ENCODE measurements at places on chromosomes 7 and 10.
A peak's percentile ranks its signal among the peaks of the same experiment; 100 is the strongest.

DNA sequence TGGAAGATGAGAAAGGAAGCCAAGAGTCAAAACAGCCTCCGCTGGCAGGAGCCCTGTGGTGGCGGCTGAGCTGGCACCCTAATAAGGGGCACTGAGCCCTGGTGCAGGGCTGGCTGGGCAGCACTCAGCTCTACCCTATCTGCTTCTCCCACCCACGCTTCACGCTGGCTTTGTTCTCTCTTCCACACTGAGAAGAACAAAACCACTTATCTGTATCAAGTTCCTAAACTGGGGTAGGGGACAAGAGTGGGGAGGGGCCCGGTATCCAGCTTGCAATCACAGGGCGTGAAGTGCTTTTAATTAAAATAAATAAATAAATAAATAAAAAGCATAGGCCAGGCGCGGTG lies 52.1 kb downstream of the FAM53B start:
- no peak for DNase-seq

DNA sequence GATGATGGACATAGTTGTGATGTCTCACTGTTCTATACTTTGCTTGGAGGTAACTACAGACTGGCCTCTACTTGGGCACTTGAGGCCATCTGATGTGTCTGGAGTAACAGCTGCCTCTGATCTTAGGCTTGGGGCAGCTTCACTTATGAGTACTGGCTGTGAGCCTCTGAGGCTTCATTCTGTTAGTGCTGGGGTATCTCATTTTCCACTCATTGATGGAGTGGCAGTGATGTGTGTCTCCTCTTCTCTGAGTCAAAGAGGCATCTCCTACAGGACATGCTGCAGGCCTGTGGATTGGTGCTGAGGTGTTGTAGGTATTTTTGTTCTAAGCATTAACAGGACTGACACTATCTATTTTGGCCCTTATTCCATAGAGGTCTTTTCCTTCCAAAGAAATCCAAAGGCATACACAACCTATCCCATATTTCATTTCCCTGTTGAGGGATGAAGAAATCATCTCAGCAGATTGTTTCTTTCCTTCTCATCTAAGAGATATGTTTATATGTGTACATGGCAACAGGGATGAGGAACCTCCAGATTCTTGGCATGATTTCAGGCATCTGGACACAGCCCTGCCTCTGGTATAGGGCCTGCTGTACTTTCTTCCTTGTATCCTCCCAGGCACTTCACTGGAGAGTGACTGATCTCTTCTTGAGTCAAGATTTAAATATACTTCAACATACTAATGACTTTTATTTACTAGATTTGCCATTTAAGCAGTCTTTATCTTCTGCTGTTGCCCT lies 65.7 kb upstream of the NOBOX start:
- DNase-seq, result no peak

- no peak for DNase-seq
Observed at GRCh38 chr7:139746652-139747051, 31.1 kb downstream of the HIPK2 start.

GRCh38 chr7:90413185-90413528 lies 9.9 kb downstream of the CLDN12 start:
- DNase-seq, result no peak

GRCh38 chr10:86956848-86957448 lies 467 bp downstream of the MMRN2 start:
- DNase-seq, result no peak

GRCh38 chr10:86960003-86960862 lies 1.8 kb downstream of the SNCG start:
- DNase-seq, result peak; percentile 42

DNA sequence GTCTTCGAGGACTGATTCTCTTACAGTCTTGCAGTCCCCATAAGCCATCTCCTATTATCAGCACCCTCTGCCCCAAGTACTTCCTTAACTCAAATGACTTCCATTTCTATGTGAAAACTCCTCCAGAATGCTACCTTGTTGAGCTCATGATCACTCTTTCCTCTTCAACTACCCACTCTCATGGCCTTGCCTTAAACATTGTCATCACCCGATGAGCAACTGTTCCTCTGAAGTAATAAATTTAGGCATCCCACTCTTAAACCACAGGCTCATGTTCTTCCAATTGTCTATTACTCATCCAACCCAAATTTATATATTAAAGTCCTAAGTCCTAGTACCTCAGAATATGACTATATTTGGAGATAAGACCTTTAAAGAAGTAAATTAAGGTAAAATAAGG lies 152.9 kb downstream of the C1GALT1 start:
- no peak for DNase-seq

GRCh38 chr7:69968969-69969556 lies 370.8 kb downstream of the AUTS2 start:
- no peak for DNase-seq

GRCh38 chr10:4623757-4624420 lies 202.1 kb upstream of the AKR1E2 start:
- no peak for DNase-seq

GRCh38 chr10:121841862-121842261 lies 86.0 kb downstream of the ATE1 start:
- no peak for DNase-seq

- no peak for DNase-seq
Observed at GRCh38 chr10:78448994-78449418, 415.3 kb downstream of the RPS24 start.

GRCh38 chr7:35258868-35259522 lies 5.1 kb upstream of the TBX20 start:
- DNase-seq, result no peak

DNA sequence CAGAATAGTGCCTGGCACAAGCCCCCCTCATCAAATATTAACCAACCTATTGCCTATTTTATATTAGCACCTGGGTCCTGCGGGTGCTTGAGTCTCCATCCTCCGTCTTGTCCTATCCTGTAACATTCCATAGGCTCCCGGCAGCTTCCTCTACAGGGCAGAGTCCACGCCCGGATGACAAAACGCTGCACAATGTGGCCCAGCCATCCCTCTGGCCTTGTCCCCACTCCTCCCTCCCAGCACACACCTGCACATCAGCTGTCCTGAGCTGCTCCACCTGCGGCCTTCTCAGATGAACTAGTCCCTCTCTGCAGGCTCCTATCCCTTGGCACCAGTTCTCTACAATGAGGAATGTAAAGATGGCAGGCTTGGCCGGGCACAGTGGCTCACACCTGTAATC lies 153.5 kb upstream of the PDE1C start:
- DNase-seq, result peak; percentile 21

DNA sequence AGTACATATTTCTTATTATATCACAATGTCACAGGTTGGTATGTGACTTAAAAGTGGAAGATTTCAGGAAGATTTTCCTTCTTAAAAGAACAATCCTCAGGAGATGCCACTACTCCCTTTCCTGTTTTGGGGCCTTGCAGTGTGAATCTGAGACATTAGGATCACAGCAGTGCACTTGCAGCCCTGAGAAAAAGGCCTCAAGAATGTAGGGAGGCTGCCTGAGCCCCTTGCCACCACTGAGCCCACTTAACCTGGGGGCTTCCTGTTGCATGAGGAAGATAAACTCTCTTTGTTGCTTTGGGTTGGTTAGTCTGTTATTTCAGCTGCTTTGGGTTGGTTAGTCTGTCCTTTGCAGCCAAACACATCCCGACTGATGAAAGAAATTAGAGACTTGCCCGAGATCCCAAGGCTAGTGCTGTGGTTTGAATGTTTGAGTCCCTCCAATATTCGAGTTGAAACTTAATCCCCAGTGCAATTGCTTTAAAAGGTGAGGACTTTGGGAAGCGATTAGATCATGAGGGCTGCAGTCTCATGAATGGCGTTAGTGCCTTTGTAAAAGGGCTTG lies 151.3 kb upstream of the SP4 start:
- no peak for DNase-seq

DNA sequence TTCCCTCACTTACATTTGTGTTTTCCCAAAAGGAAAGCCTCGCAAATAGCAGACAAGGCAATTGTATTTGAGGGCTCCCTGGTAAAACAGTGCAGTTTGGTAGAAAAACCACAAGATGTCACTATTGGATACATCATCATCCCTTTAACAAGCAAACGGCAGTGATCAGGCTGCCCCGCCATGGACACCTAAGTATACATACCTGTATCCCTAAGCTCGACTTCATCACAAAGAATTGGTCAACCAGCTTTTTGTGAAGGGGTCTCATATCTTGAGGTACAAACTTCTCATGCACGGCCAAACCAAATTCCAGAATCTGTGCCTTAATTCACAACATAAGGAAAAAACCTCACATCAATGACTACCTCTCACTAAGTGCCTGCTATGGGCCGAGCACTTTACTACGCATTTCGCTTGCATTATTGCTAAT lies 179.5 kb upstream of the IMMP2L start:
- DNase-seq, result no peak

Measured in liver (tissue), 10 donors.